GM18507 (cell line): ENCODE measurements at places on chromosomes 7 and 10.

DNA sequence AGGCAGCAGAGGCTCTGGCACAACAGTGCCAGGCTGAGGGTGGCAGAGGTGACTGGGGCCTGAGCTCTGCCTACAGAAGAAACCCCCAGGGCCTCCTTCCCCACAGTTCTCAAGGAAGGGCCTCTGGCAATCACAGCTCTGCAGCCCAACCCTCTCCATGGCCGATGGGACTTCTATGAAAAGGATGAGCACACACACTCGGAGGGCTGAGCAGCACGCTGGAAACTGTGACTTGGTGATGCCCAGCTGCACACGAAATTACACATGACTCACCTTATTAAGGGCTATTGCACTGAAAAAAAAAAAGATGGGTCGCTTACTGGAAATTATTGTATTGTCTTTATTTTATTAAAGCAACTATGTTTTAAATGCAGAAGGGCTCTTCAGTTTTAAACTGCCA, 42.9 kb upstream of the LRRC18 start:
- no peak for DNase-seq

- no peak for DNase-seq
Measured at GRCh38 chr10:72061491-72061890, 26.9 kb downstream of the SPOCK2 start.

DNA sequence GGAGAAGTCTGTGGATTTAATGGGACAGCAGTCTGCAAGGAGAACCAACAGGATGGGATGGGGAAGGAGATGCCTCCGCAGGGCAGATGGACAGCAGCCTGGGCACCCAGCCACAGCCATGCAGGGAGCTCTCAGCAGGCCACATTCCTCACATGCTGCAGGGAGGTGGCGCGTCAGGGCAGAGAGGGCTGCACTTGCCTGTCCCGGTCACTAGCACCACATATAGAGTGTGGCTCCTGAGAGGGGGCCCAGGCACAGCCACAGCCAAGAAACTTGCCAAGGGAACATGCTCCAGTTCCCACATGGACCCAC, 86.8 kb upstream of the ZMIZ1 start:
- DNase-seq = no peak

- DNase-seq = no peak
Measured at GRCh38 chr10:110081911-110082310, 74.1 kb downstream of the ADD3 start.

DNA sequence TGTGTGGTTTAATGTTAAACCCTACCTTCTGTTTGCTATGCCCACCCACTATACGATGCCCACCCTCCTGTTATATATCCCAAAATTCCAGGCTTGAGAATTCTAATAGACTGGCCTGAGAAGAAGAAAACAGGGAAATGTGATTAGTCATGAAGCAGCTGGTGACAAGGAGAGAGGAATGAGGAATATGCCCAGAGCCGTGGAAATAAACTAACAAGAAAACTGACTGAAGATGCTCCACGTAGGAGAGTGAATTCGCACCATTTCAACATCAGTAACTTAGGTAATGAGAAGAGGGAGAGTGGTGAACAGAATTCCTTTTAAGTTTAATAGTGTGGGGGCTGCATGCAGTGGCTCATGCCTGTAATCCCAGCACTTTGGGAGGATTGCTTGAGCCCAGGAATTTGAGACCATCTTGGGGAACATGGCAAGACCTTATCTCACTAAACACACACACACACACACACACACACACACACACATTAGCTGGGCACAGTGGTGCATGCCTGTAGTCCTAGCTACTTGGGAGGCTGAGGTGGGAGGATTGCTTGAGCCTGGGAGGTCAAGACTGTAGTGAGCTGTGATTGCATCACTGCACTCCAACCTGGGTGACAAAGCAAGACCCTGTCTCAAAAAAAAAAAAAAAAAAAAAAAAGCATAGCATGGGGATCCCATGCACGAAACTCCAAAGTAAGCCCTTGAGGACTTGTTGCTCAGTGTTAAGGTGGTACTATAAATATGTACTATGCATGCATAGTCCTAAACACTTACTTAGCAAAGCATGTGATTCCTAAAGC, 16.1 kb upstream of the SYPL1 start:
- no peak for DNase-seq

- DNase-seq = no peak
Measured at GRCh38 chr10:76397181-76398042, 966.0 kb downstream of the LRMDA start.

GRCh38 chr7:108824840-108825580, 255.3 kb downstream of the DNAJB9 start:
- no peak for DNase-seq

- DNase-seq = no peak
Measured at GRCh38 chr10:55627501-55628051, 733.5 kb downstream of the ZWINT start.

DNA sequence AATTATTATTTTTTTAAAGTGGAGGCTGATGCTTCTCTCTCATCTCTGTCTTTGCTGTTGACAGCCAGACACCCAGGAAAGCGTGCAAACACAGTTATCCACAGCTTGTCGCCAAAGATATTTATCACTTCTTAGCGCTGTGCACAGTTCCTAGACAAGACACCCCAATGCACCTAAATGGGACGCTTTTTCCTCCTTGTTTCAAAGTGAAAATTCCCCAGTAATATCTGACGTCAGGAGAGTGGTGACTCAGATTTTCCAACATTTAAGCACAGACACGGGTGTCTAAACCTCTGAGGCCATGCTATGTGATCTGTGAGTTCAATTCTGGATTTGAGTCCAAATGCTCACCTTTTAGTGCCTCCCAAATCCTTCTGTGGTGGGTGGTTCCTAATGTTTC, 151.6 kb downstream of the EMX2 start:
- DNase-seq = no peak

DNA sequence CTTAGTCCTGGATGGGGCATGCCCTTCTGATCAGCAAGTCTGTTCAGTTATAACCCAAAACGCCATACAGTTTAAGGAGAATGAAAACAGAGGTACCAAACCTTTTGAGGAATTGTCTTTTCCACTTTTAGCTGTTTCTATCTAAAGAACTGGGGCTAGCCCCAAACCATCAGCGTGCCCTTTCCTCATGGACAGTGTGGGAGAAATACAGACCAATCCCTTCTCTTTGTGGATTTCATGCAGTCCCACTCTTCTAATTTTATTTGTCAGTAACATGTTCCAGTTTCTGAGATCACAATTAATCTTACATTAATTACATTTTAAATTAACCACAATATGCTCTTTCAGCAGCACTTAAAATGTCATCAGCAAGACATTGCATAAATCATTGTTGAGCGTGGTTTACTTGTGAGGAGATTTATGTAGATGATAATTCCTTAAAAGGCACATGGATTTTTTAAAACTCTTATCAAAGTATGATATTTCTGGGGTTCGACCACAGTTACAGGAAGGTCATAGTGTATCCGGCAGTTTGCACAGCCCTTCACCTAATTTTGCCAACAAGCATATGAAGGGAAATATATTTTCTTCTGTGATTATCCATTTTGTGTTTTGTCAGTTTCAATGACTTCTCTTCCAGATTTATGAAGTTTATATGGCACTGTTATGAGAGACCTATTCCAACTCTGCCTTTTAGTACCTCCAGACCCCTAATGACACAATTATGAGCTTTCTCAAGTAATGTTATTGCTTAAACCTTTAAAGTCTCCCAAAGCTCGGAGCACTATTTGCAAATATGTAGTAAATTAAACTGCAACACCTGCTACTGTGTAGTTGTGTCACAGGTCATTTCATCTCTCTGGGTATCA, 868.4 kb upstream of the C7orf33 start:
- no peak for DNase-seq

DNA sequence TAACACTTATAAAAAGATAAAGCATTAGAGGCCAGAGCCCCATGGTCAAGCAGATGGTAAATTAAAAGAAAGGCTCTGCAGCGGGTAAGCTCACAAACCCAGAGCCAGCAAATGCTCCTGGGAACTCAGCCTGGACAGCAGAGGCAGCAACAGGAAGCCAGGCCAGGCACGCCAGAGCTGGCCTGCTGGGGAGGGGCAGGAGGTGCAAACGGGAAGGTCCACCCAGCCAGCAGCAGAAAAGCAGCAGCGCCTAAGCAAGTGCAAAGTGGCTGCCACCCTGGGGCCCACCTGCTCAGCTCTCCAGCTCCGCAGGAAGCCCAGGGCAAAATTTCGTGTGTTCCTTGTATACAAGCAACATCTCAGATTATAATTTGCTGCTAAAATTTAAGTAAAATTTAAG, 82.7 kb upstream of the GPR22 start:
- no peak for DNase-seq

- no peak for DNase-seq
Measured at GRCh38 chr7:101171442-101171837, 6.1 kb upstream of the VGF start.
